ENCODE measurements at places on chromosomes 2 and 18.

DNA sequence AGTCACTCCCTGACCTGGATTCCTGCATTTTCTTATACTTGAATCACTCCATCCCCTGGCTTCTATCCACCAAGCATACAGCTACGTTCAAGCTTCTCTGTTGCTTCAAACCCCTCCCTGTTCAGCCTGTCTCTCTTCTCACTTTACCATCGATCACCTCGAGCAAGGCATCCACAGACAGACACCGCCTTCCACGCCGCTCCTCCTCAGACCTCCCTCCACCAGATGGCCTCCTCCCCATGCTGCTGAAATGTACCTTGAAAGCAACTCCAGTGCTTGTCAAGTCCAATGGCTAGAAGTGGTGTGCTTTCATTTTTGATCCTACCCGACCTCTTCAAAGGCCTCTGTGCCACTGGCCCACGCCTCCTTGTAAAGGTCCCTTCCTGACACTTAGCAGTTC, 131.3 kb upstream of the ACAA2 start:
- no peak for DNase-seq

GRCh38 chr2:54687595-54688152, 35.8 kb upstream of the EML6 start:
- DNase-seq = no peak

- DNase-seq = no peak
Observed at GRCh38 chr2:35864141-35864540, 491.4 kb upstream of the CRIM1 start.

DNA sequence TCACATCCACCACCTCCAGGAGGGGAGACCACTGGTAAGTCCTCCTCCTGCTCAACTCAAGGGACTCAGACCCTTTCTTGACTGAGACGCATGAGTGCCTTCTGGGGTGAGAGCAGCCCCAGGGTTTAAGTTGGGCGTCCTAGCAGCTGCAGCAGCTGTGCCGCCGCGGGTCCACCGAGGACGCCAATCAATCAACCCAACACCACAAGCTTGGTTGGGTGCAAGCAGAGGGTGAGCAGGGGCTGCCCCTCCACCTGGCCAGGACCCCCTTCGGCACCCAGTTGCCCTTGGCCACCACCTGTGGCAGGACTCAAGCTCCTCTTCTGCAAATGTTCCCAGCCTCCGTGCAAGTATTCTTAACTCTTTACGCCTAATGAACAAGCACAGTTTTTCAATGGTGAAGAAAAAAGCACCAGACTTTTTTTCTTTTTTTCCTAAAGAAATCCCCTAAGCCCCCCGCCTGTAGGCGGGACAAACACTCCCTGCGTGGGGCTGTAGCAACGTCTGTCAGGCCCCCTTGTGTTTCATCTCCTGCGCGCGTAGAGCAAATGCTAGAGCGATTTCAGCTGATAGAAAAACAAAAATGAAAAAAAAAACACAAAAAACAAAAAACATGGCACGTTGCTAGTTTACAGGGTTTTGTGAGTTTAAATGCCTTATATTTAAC, 197.1 kb downstream of the LOXHD1 start:
- DNase-seq = no peak

DNA sequence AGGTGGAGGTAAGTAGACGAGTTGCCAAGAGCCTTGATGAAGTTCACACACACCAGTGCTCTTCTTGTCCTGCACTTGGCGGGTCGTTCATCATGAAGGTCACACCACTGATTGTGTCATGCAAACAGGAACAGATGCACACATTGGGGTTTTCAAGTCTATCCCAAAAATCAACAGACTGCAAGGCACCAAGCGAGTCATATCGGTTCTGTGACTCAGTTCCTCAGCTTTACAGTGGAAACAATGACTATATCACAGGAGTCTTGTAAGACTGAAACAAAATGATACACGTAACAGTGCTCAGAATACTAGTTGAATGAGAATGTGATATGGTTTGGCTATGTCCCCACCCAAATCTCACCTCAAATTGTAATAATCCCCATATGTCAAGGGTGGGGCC, 526.9 kb upstream of the ID2 start:
- peak; percentile 27 for DNase-seq

DNA sequence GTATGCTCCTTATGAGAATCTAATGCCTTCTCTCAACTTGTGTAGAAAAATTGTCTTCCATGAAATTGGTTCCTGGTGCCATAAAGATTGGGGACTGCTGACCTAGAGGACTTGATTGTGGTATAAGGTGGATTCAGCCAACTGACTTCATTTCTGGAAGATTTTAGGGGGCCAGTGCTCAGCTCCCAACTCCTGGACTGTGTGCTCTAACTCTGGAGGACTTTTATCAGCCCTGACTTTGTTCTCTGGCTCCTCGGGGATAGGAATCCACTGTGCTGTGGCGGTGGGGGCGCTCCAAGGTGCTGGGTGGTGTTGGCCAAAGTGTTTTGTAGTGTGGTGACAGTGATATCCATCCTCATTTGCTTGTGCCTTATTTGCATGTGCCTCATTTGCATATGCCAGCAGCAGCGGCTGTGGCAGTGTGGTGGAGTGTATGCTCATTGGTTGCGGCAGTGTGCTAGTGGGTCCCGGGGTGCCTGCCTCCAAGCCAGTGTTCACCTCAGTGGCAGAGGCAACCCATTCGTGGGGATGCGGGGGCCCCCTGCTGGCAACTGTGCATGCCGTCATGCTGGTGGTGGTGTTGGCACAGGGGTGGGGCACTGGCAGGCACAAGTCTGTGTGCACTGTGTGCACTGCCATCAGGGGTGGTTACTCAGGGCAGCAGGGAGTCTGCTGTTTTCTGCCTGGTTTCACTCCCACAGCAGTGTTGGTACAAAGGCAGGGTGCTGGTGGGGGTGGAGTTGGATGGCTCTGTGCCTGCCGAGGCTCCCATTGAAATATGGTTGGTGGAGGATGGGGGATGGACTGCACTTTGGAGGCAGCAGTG, 19.6 kb downstream of the EHBP1 start:
- no peak for DNase-seq

GRCh38 chr2:7992612-7993602, 688.9 kb upstream of the ID2 start:
- no peak for DNase-seq

- no peak for DNase-seq
Observed at GRCh38 chr18:43661570-43661969, 384.3 kb upstream of the SYT4 start.

- no peak for DNase-seq
Observed at GRCh38 chr2:181648478-181649155, 8.3 kb downstream of the CERKL start.

GRCh38 chr2:240319221-240319854, 116.1 kb upstream of the GPC1 start:
- DNase-seq = no peak

DNA sequence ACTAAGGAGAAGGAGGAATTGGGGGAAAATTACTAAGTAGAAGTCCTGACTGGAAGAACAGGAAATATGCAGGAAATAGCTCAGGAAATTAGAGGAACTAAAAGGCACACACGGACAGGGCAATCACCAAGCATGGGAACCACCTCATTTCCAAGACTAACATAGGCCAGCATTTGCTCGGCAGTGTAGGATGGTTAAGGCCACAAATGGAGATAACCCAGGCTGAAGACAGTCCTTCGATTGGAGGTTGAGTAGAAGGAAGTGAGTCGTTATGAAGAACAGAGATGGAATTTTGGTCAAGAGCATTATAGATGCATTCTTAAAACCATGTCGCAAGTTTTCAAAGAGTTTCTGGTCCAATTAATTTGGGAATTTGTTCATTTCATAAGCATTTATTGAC, 401.4 kb downstream of the ALK start:
- DNase-seq = no peak

DNA sequence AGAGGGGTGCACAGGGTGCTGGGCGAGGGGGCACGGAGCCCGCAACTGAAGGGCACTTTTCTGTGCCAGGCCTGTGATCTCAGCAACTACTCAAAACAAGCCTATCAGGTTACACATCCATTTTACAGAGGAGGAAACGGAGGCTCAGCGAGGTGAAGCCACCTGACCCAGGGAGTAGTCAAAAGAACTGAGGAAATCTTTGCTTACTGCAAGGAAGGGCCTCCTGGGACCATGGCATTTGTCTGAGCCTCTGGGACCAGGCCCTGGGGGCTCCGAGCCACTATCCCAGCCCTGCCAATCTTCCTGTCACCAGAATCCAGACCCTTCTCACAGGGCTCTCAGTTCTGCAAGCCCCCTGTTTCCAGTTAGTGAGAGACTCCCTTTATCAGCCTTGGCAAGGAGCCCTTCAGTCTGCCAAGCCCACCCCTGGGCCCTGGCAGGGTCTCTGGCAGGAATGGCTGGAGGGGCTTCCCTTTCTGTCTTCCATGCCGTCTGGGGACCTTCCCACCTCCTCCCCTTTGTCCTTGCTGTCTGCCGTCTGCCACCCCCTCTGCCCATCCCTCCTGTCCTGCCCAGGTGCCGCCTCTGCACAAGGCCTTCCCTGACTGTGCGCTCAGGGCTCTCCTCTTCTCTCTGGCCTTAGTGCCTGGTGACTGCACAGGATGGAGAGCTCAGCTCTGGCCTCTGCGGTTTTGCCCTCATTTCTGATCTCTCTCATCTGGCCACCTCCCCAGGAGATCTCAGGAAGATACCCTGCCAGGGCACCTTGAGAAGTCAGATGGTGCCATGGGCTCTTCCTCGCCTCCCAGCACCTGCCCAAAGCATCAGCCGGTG, 194.7 kb upstream of the GLI2 start:
- DNase-seq = no peak

GRCh38 chr18:29137773-29138495, 961.0 kb upstream of the CDH2 start:
- DNase-seq = no peak

- no peak for DNase-seq
Observed at GRCh38 chr2:112433932-112434730, 686 bp upstream of the RGPD8 start.
